ENCODE measurements at places on chromosomes 4 and X.

GRCh38 chrX:31993637-31994036 is 921.8 kb upstream of the FTHL17 start:
- DNase-seq = no peak

GRCh38 chrX:47608130-47608810 is 11.4 kb downstream of the SYN1 start:
- no peak for DNase-seq

GRCh38 chr4:173545440-173545839 is 15.4 kb upstream of the HAND2 start:
- DNase-seq = no peak

GRCh38 chr4:177127658-177128057 is 182.0 kb upstream of the NEIL3 start:
- no peak for DNase-seq

All from amniotic stem cell (primary cell).